Epithelial cell of esophagus (primary cell): ENCODE measurements at places on chromosomes 2 and 18.

- DNase-seq, result no peak
These were observed 38.0 kb downstream of the EHBP1 start for GRCh38 chr2:62743506-62743905.

GRCh38 chr18:32420084-32420750 is 50.5 kb downstream of the GAREM1 start:
- DNase-seq, result no peak

- no peak for DNase-seq
These were observed 104.4 kb upstream of the B3GNT2 start for GRCh38 chr2:62091471-62091870.

- DNase-seq, result no peak
These were observed 208.4 kb downstream of the ANAPC1 start for GRCh38 chr2:111675419-111676194.

GRCh38 chr2:33436083-33436482 is 40.4 kb upstream of the RASGRP3 start:
- DNase-seq, result no peak

DNA sequence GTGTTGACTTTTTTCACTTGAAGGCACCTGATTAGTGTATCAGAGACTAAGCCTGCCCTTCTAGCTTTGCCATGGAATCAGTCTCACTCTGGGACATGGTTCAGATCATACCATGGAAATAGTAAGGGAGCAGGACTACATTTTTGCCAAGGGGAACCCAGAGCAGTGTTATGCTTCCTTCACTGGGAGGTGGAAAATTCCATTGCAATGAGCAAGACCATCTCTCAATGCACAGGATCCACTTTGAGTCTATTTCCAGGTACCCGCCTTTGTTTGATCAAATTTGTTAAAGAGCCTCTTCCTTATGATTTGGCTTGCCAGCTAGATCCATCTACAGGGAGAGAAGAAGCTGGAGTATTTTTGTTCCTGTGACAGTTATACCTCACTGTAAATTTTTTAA is 395.8 kb downstream of the MTX2 start:
- peak; percentile 8 for DNase-seq

GRCh38 chr2:156526950-156527636 is 90.9 kb downstream of the GPD2 start:
- DNase-seq, result no peak

- DNase-seq, result no peak
These were observed 123.6 kb upstream of the EFEMP1 start for GRCh38 chr2:56047136-56047535.

- DNase-seq, result peak; percentile 79
These were observed 13.4 kb upstream of the TLK1 start for GRCh38 chr2:171174075-171174474.

DNA sequence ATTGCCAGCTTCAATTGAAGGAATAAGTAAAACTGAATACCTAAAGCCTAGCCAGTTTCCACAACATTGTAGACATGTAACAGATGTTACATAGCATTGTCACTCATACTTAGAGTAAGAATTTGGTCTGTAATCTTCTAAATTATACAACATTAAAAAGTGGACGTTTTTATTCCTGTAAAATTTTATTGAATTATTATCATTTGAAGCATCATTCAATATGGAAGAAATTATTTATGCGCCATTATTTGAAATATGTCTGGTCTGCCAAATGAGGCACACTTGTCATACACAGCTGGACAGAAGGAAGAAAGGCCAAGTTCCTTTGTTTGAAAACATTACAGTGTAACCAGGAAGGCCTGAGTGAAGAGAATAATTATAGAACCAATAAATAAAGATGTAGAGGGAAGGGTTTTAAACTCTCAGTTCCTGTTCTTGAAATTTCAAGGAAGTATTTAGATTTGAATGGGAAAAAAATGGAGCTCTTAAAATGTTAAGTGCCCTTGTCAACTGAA is 575.5 kb downstream of the LRRTM4 start:
- DNase-seq, result no peak

DNA sequence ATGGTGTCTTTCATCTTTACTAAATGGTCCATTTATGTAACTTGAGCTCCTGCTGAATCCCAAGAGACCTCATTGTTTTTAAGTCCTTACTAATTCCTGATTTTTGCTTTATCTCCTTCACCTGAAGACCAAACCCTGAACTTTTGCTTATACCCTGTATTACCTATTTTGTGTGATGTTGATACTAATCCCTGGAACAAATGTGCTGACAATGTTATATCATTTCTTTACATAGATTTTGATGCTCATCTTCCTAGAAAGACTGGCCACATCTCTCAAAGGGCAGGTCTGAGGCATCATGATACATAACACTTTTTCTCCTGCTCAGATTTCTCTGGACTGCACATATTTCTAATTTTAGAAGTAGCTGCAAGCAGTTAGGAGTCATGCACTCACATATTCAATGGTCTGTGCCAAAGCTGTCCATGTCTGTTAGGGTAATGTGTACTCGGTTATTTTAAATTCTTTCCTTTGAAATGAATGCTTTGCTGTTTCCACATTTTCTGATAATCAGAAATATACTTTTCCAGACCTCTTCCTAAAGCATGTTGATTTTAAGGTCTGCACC is 427.9 kb upstream of the HNRNPA3 start:
- no peak for DNase-seq

DNA sequence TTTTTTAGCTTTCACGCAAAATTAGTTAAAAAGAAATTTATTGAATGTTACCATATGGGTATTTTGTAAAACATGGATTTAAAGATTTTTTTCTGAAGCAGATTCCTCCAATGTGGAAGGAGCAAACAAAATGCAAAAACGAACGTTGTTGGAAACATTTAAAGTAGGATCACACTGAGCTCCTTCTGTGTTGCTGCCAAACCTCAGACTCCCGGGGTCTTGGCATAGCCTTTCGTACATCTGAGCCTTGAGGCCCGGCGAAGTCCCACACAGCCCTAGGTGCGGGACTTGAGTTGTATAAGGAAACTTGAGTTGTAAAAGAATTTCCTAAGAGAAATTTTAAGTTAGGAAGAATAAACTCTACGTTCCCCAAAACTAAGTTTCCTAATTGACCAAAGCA is 52.0 kb upstream of the CD226 start:
- no peak for DNase-seq

DNA sequence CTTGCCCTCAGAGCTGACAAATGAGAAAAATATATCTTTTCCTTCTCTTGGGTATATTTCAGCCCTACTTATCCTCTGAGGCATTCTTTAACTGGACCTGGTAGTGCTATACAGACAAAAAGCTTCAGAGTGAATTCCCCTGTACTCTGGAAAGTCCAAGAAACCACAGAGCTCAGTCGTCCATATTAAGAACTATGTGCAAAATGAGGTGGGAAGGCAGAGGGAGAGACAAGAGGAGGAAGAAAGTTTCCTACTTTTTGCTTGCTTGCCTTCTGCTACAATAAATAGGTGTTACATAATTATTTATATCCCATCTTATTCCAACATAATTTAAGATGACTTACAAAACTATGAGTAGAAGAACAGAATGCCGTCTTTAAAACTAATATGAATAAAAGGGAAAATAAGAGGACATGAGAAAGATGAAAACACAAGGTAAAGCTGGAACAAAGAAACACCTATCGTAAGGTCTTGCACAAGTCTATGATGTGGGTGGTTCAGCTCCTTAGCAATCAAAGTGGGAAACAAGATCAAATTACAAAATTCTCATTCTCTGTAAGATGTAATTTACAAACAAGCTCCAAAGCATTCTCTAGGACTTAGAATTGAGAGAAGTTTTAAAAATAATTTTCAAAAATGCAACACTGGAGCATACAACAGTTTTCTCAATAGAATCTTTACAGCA is 97.9 kb downstream of the BAZ2B start:
- DNase-seq, result peak; percentile 54

- DNase-seq, result no peak
These were observed 30.3 kb downstream of the SERPINE2 start for GRCh38 chr2:224008702-224009261.

- peak; percentile 68 for DNase-seq
These were observed 5.4 kb upstream of the RNF181 start for GRCh38 chr2:85589982-85590791.
